ENCODE measurements at places on chromosomes 2 and 18. TPM values are rescaled to one million over a fixed set of nuclear protein-coding genes. Genes with fewer than 3 reads are reported as not detected.

COL4A4 gene
- 6.0 TPM for total RNA-seq

HTR2B gene
- total RNA-seq = not detected

SMAD7 gene
- 5.8 TPM for total RNA-seq

ADRA2B gene
- 0.55 TPM for total RNA-seq

TRIM43 gene
- not detected for total RNA-seq

RAPGEF4 gene
- total RNA-seq = not detected

THSD7B gene
- not detected for total RNA-seq

AGXT gene
- not detected for total RNA-seq

PJVK gene
- total RNA-seq = 14.6 TPM

DNA sequence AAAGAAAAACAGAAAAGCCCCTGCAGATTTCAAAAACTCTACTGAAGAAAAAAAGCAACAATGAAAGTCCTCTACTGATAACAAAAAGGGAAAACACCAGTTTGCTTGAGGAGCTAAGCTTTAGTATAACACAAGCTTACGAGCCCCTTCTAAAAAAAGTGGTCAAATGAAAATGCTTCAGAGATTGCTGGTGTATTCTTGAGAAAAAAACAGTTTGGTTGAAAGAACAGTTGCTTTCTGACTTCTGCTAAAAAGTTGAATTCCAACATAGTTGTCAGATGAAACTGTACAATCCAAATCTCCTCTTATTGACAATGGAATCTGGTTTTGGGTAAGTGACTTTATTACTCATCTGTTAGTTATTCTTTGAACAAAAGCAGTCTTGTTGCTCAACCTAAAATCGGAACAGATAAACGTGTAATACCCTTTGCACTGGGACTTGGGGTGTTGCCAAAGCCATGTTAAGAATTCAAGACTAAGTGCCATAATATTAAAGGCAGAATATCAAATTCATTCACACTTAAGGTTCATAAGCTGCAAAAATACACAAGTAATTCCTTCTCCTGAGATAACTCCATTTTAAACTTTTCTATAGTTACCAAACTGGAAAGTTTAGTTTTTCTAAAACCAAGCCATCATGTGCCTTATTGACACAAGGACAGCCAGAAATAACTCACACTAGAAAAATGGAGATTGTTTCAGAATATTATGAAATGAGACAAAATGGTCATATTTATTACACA is 45.3 kb upstream of the SPAG16 start:
- peak; percentile 92 for DNase-seq
- H3K36me3 ChIP-seq = 0 out of 2 replicates have a peak, but pooled peaks cover 4% of the 10 kb centered on the region
- peak overlapping the region; percentile 24 for H3K4me3 ChIP-seq
- H3K4me1 ChIP-seq = peaks cover 30% of the 10 kb centered on the region
- H3K27ac ChIP-seq = peak overlapping the region; percentile 90

GRCh38 chr2:51667679-51668078 is 635.7 kb upstream of the NRXN1 start:
- no peaks in the 10 kb centered on the region for H3K27me3 ChIP-seq
- H3K4me1 ChIP-seq = no peaks in the 10 kb centered on the region
- H3K36me3 ChIP-seq = no peaks in the 10 kb centered on the region
- DNase-seq = no peak
- no peak overlapping the region for H3K27ac ChIP-seq

DNA sequence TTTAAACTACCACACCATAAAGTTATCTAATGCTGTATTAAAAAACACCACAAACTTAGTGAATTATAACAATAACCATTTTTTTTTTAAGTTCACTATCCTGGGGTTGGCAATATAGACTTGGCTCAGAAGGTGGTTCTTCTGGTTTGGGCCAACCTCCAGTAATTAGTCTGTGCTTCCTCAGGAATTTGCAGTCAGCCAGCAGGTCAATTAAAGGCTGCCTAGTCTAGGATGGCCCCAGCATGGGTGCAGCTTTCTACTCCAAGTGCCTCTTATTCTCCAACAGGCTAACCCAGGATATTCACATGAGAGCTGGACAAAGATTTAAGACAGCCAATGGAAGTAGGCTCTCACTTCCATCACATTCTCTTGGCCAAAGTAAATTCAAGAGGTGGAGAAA is 379.1 kb upstream of the FIGN start:
- H3K27ac ChIP-seq = no peak overlapping the region
- H3K27me3 ChIP-seq = no peaks in the 10 kb centered on the region
- no peaks in the 10 kb centered on the region for H3K36me3 ChIP-seq
- no peak overlapping the region for H3K4me3 ChIP-seq
- no peaks in the 10 kb centered on the region for H3K4me1 ChIP-seq

DNA sequence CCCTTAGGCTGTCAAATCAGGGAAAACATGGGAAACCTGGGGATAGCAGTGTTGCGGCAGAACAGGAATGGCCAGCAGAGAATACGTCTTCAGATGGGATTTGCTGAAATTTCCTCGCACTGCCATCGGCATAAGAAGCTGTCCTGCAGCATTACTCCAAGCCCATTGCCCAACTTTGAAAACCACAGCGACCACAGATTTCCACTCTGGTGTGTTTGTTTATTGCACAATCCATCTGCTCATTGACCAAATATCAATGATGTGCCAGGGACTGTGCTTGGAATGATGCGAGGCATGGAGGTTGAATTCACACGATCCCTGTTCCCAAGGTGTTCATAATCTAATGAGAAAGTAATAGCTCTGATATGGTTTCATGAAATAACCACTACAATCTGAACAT is 383.3 kb upstream of the MYT1L start:
- peaks cover 96% of the 10 kb centered on the region for H3K27me3 ChIP-seq
- no peak overlapping the region for H3K27ac ChIP-seq
- H3K36me3 ChIP-seq = no peaks in the 10 kb centered on the region

DNA sequence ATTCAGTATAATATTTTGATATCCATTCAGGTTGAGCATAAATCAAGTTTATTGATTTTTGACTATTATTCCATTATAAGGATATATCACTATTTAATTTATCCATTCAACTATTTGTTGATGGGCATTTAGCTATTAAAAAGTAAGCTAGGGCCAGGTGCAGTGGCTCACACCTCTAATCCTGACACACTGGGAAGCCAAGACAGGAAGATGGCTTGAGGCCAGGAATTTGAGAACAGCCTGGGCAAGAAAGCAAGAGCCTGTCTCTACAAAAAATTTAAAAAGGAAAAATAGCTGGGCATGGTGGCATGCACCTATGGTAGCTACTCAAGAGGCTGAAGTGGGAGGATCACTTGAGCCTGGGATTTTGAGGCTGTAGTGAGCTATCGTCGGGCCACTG is 183.5 kb downstream of the HNMT start:
- no peak for DNase-seq
- H3K36me3 ChIP-seq = no peaks in the 10 kb centered on the region
- H3K4me3 ChIP-seq = no peak overlapping the region

DNA sequence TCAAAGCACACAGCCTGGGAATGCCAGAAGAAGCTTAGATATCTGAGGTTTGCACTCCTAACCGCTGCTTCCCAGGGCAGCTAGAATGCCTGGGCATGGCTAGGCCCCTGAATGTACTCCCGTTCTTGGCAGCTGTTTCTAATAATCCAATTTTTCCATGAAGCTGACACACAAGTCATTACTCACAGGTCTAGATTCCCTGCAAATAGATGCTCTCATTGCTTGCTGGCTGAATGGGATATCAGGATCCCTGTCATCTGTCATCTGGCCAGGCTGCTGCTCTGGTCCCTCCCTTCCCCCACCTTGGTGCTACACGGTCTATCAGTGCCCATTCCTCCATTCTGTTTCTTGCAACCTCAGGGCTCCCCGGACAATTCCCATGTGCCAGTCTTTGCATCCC is 40.7 kb upstream of the TEX51 start:
- H3K27ac ChIP-seq = no peak overlapping the region
- no peak overlapping the region for H3K4me3 ChIP-seq
- no peaks in the 10 kb centered on the region for H3K36me3 ChIP-seq
- H3K27me3 ChIP-seq = peaks cover 66% of the 10 kb centered on the region
- DNase-seq = peak; percentile 31

DNA sequence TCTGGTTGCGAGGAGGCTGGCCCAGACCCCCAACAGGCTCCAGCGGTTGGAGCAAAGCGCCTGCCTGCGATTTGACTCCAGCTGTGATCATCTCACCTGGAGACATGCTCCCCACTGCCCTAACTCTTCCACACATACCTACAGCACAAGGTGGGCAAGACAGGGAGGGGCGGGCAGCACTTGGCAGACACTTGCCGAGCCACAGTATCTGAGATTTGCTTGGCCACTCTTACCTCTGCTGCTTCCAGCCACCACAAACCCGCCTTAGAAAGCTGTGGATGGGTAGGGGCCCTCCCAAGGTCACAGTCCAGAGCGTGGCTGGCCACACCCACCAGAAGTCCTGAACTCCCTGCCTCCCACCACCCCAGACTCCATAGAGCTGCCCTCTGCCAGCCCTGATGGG is 8.2 kb downstream of the CYP26B1 start:
- H3K4me3 ChIP-seq = no peak overlapping the region
- H3K4me1 ChIP-seq = peaks cover 34% of the 10 kb centered on the region
- no peaks in the 10 kb centered on the region for H3K36me3 ChIP-seq
- H3K27me3 ChIP-seq = no peaks in the 10 kb centered on the region
- peak overlapping the region; percentile 40 for H3K27ac ChIP-seq

DNA sequence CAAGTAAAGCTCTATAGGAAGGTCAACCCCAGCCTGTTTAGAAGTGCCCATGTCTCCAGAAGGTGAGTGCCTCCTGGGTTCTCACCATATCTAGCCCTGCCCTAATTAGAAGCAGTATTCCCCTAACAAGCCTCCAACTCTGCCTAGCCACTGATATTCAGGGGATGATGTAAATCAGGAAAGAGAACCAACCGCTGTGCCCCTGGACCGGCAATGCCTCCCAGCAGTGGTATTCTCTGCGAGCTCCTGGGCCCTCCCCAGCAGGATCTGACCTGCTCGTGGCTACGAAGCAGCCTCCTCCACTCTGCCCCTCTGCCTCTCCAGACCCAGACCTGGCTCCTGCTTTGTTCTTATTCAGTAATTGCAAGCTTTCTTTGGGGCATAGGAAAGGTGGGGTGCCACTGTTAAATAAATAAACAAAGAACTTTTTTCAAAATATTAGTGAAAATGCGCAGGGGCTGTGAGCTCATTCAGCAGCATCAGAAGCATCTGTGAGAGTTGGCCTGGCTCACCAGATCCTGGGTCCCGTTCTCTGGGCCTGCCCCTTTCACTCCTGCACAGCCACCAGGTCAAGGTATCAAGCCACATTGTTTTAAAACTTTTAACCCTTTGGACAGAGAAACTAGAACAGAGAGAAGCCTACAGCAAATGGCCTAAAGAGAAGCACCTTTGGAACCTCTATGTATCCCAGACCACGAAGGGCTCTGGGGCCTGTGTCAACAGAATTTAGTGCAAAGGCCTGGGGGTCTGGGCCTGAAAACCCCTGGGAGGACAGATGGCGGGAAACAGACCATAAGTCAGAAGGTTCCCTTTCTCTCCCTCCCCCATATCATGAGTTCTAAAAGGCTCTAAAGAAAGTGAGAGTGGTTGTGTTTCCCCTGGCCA is 11.9 kb downstream of the MREG start:
- DNase-seq = no peak
- H3K27ac ChIP-seq = 0 out of 2 replicates have a peak overlapping the region, but pooled peaks have one; percentile 10
- peaks cover 40% of the 10 kb centered on the region for H3K4me1 ChIP-seq
- H3K36me3 ChIP-seq = peaks cover 28% of the 10 kb centered on the region
- no peaks in the 10 kb centered on the region for H3K27me3 ChIP-seq

DNA sequence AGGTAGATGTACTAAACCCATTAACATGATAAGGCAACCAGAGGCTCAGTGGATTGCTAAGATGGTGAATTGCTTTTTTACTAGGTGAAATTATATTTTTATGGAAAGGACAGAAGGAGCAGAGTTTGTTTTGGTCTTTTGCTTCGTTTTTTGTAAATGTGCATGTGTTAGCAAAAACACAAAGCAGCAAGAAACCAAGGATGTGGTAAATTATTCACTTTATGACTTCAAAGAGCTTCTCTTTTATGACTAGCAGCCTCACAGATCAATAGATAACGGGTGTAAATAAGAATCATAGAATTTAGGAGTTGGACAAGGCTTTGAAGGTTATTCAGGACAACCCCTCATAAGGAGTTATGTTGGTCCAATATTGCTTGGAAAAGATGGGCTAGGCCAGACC is 615.0 kb downstream of the DPP10 start:
- no peaks in the 10 kb centered on the region for H3K27me3 ChIP-seq
- H3K36me3 ChIP-seq = no peaks in the 10 kb centered on the region
- H3K27ac ChIP-seq = no peak overlapping the region
- no peak for DNase-seq

DNA sequence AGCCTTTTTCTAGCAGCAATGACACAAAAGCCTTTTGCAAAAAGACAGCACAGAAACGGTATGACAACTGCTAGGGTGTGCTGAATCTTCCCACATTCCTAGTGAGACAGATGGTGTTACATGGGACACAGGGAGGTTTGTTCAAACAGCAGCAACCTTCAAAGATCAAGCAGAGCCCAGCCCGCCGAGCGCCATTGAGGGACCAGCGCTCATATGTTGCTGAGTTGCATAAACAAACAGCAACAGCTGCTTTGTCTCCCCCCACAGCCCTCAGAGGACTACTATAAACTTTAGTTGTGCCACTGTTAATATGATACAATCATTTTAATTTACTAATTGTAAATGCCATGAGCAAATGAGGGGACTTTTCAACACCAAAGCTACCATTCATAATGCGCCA is 117.7 kb downstream of the ZEB2 start:
- no peaks in the 10 kb centered on the region for H3K36me3 ChIP-seq
- H3K4me3 ChIP-seq = no peak overlapping the region
- H3K4me1 ChIP-seq = no peaks in the 10 kb centered on the region

- H3K27me3 ChIP-seq = no peaks in the 10 kb centered on the region
- H3K36me3 ChIP-seq = peaks cover 4% of the 10 kb centered on the region
- H3K27ac ChIP-seq = no peak overlapping the region
- H3K4me3 ChIP-seq = no peak overlapping the region
Measured at GRCh38 chr2:180733330-180733729, 247.1 kb upstream of the UBE2E3 start.

DNA sequence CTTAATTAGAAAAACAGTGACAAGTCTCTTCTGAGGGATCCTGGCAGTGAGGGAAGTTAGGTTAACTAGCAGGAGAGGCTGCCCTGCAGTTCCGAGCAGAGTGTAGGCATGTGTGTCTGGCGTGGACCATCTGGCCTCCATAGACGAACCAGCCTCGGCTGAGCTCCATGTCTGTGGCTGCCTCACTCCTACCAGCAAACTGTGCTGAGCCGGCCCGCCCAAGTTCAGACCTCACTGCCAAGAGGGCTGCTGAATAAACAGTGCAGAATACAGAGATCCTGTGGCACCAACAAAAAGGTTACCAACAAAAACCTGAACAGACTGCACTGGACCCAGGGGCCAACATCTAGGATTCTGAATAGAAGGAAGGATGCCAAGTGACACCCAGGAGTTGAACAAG is 27.3 kb downstream of the INO80C start:
- H3K27me3 ChIP-seq = no peaks in the 10 kb centered on the region
- no peak for DNase-seq
- no peaks in the 10 kb centered on the region for H3K4me1 ChIP-seq
- no peak overlapping the region for H3K4me3 ChIP-seq

DNA sequence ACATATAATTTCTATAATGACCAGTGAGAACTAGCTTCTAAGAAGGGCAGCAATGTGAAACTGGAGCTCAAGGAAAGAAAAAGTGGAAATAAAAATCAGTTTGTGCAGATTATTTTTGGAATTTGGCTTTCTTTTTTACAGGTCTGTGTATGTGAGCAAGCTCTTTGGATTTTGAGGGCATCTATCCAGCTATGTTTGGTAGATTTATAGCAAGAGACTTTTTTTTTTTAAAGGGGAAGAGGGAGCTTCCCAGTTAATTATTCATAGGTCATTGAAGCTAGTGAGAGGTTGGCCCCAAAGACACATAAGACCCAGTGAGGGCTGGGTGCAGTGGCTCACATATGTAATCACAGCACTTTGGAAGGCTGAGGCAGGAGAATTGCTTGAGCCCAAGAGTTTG is 24.0 kb upstream of the COLEC12 start:
- H3K4me1 ChIP-seq = no peaks in the 10 kb centered on the region
- no peak overlapping the region for H3K4me3 ChIP-seq
- H3K36me3 ChIP-seq = no peaks in the 10 kb centered on the region
- no peak overlapping the region for H3K27ac ChIP-seq
- H3K27me3 ChIP-seq = peaks cover 35% of the 10 kb centered on the region
- DNase-seq = no peak

Measured in PC-9 (cell line).